GM12878 (cell line): ENCODE measurements at places on chromosomes 1 and 21. TPM values are rescaled to one million over a fixed set of nuclear protein-coding genes. Genes with fewer than 3 reads are reported as not detected.

Gene GPATCH2
- 6.9 and 7.9 TPM in 2 replicates for total RNA-seq

DNA sequence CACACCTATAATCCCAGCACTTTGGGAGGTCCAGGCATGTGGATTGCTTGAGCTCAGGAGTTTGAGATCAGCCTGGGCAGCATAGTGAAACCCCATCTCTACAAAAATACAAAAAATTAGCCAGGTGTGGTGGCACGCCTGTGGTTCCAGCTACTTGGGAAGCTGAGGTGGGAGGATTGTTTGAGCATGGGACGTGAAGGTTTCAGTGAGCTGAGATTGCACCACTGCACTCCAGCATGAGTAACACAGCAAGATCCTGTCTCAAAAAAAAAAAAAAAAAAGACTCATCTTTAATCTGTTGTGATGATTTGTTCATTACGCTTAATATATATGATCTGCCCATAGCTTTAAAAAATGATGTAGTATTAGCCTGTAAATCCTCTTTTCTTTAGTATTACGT is 44.0 kb downstream of the OR10J1 start:
- DNase-seq, result no peak
- no peaks in the 10 kb centered on the region for H3K27me3 ChIP-seq
- H3K27ac ChIP-seq, result no peak overlapping the region
- no peaks in the 10 kb centered on the region for H3K4me1 ChIP-seq

GRCh38 chr1:111212634-111213335 is 12.3 kb upstream of the DENND2D start:
- H3K4me1 ChIP-seq, result peaks cover 47% of the 10 kb centered on the region
- DNase-seq, result no peak
- H3K4me3 ChIP-seq, result no peak overlapping the region
- peak overlapping the region; percentile 100 for H3K27ac ChIP-seq
- H3K36me3 ChIP-seq, result no peaks in the 10 kb centered on the region

GRCh38 chr1:244727871-244728474 is 75.0 kb downstream of the DESI2 start:
- H3K4me1 ChIP-seq, result no peaks in the 10 kb centered on the region
- no peaks in the 10 kb centered on the region for H3K36me3 ChIP-seq
- no peak for DNase-seq
- H3K4me3 ChIP-seq, result no peak overlapping the region
- no peak overlapping the region for H3K27ac ChIP-seq

Gene C4BPA
- total RNA-seq, result 0.21 and 0.31 TPM in 2 replicates

DNA sequence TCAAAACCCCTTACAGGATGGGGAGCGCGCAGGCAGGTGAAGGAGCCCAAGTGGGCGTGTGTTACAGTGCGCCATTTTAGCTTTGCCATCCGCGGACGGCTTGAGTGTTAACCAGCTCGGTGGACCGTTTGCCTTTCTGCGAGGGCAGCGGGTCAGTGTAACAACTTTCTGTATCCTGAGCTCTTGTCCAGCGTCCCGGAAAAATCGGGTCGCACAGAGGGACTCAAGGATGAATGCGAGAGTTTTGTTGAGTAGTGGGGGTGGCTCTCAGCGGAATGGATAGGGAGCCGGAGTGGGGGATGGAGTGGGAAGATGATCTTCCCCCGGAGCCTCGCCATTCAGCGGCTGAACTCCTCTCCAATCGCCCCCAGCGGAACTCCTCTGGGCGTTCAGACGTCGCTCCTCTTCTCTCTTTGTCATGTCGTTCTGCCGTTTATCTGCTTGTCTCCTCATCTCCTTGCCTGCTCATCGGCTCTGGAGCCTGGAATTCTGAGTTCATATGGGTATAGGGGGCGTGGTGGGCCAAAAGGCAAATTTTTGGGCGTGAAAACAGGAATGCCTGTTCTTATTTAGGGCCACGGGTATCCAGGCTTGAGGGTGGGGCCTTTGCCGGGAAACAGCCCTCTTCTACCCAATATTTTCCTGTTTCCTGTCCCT is 295.4 kb downstream of the CTH start:
- DNase-seq, result no peak
- no peaks in the 10 kb centered on the region for H3K27me3 ChIP-seq
- no peak overlapping the region for H3K4me3 ChIP-seq
- no peak overlapping the region for H3K27ac ChIP-seq
- no peaks in the 10 kb centered on the region for H3K36me3 ChIP-seq

Gene LCE2B
- total RNA-seq, result not detected in 2 replicates

DNA sequence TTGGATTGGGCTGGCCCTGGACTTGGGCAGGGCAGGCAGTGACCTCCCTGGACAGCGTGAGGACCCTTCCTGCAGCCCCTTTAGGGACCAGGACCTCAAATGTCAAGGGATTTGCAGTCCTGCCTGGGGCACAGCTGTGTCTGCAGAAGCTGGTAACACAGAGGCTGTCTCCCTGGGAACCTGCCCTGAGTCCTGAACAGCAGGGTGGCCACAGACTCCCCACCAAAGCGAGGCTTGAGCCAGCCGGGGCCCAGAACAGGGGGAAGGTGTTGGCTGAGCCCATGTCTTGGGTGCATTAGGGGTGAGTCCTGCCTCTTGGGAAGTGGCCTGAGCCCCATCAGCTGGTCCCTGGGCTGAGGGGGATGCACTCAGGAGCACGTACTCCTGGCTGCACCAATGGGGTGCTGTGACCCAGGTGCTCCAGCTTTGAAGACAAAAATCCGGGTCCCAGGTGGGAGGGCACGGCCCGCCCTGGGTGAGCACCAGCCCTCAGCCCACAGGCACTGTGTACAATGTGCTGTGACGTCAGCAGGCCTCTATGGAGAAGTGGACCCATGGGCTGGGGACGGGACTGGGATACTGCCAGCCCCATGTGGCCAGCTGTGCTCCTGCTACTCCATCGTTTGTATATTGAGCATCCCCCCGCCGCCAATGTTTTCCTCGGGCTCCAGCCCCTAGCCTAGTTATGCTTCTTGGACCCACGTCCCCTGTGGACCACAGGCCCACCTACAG is 72.0 kb upstream of the ARHGEF16 start:
- DNase-seq, result no peak
- no peaks in the 10 kb centered on the region for H3K27me3 ChIP-seq
- H3K4me1 ChIP-seq, result no peaks in the 10 kb centered on the region
- no peak overlapping the region for H3K4me3 ChIP-seq
- no peaks in the 10 kb centered on the region for H3K36me3 ChIP-seq

GRCh38 chr1:170714163-170714562 is 50.2 kb downstream of the PRRX1 start:
- no peaks in the 10 kb centered on the region for H3K36me3 ChIP-seq
- H3K4me3 ChIP-seq, result no peak overlapping the region
- H3K27ac ChIP-seq, result no peak overlapping the region
- DNase-seq, result no peak
- 0 out of 2 replicates have a peak, but pooled peaks cover 2% of the 10 kb centered on the region for H3K27me3 ChIP-seq

Gene NDC1
- 39.4 and 46.5 TPM in 2 replicates for total RNA-seq

DNA sequence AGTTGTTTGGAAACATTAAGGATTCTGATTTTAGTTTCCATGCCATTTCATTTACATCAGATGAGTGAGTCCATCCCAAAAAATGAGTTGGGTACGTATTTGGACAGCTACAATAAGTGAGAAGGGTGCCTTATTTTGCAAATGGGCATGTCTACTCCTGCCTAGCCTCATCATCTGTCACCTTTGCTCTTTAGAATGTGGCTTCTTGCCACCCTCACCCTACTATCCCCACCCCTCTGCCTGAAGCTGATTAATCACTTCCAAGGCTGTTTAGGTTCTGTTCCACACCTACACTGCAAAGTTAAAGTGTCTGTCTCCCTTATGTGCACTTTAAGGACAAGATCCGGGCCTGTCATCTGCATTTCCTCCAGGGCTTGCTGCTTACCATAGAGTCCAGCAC is 61.2 kb downstream of the ST6GALNAC5 start:
- H3K36me3 ChIP-seq, result no peaks in the 10 kb centered on the region
- no peaks in the 10 kb centered on the region for H3K27me3 ChIP-seq
- no peak overlapping the region for H3K27ac ChIP-seq
- no peaks in the 10 kb centered on the region for H3K4me1 ChIP-seq

DNA sequence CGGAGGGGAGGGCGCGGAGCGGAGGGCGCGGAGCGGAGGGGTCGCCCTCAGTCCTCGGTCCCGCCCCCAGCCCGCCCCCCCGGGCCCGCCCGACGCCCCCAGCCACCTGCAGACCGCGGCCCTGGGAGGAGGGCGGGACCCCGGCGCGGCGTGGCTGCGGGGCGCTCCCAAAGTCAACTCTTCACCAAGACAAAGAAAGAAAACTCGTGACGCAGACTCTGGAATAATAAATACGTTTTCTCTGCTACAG is 1.2 kb downstream of the HES4 start:
- peaks cover 15% of the 10 kb centered on the region for H3K4me1 ChIP-seq
- H3K4me3 ChIP-seq, result no peak overlapping the region
- no peaks in the 10 kb centered on the region for H3K36me3 ChIP-seq

- H3K27ac ChIP-seq, result no peak overlapping the region
- H3K36me3 ChIP-seq, result no peaks in the 10 kb centered on the region
- DNase-seq, result no peak
- H3K4me1 ChIP-seq, result no peaks in the 10 kb centered on the region
- H3K27me3 ChIP-seq, result peaks cover 2% of the 10 kb centered on the region; the same call in 1 of the 2 replicates
- H3K4me3 ChIP-seq, result no peak overlapping the region
These were observed 5.9 kb upstream of the OLIG1 start for GRCh38 chr21:33063907-33064622.

DNA sequence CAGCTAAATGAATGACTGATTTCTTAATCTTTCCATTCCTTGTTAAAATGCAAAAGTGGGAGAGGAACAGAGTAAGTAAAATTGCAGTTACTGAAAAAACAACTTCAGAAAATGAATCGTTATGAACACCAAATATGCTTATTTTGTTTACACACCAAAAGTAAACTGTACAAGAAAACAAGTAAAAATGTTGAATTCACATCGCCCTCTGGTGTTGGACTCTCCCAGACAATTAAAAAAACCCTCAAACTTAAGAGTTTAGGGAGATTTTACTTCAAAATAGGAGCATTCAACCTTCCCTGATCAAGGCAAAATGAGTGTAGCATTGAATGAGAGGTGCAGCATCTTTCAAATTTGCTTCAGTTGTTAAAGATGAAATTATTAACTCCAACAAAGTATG is 19.4 kb upstream of the ESRRG start:
- no peak for DNase-seq
- H3K4me1 ChIP-seq, result no peaks in the 10 kb centered on the region
- H3K4me3 ChIP-seq, result no peak overlapping the region
- H3K27me3 ChIP-seq, result no peaks in the 10 kb centered on the region

Gene NTMT2
- total RNA-seq, result not detected in 2 replicates

DNA sequence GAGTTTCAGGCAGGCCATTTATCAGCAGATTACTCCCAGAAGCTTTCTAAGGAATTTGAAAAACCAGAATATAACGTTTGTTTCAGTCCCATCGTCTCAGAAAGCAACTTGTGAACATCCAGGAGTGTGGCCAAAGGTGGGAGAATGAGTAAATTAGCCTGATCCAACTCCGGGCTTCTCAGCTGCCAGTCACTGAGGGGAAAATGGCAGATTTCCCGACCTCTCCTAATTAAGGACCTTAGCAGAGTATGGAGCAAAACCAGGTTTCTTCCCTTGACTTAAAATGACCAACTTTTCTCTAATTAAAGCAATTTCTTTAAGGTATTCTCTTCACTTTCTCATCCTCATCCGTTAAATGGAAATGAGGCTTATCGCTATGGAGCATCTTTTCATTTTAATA is 1.0 kb downstream of the CORT start:
- H3K36me3 ChIP-seq, result no peaks in the 10 kb centered on the region
- H3K4me1 ChIP-seq, result no peaks in the 10 kb centered on the region
- no peak overlapping the region for H3K4me3 ChIP-seq
- H3K27me3 ChIP-seq, result no peaks in the 10 kb centered on the region
- DNase-seq, result no peak
- H3K27ac ChIP-seq, result no peak overlapping the region

DNA sequence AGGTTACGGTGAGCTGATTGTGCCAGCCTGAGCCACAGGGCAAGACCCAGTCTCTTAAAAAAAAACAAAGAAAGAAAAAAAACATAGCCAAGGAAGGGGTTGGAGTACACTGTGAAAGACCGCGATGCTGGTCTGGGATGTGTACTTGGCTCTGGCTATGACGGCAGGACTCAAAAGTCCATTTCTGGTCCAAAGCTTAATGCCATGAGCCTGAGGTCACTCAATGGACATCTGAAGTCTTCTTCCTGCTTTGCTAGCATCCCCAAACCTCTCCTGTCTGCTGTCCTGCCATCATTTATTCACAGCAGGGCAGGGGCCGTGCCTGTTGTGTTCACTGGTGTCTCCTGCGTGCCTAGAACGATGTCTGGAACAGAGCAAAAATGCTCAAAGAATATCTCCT is 1.5 kb upstream of the ARHGEF10L start:
- H3K27me3 ChIP-seq, result peaks cover 5% of the 10 kb centered on the region; the same call in 1 of the 2 replicates
- H3K27ac ChIP-seq, result no peak overlapping the region
- DNase-seq, result no peak
- no peak overlapping the region for H3K4me3 ChIP-seq
- no peaks in the 10 kb centered on the region for H3K36me3 ChIP-seq

Gene PAQR7
- 8.1 and 8.8 TPM in 2 replicates for total RNA-seq

- no peak for DNase-seq
- H3K36me3 ChIP-seq, result no peaks in the 10 kb centered on the region
- H3K27ac ChIP-seq, result no peak overlapping the region
- H3K4me3 ChIP-seq, result no peak overlapping the region
- H3K27me3 ChIP-seq, result no peaks in the 10 kb centered on the region
- H3K4me1 ChIP-seq, result no peaks in the 10 kb centered on the region
These were observed 146.9 kb downstream of the SLC30A10 start for GRCh38 chr1:219781491-219781890.

- DNase-seq, result no peak
- H3K36me3 ChIP-seq, result no peaks in the 10 kb centered on the region
- H3K27me3 ChIP-seq, result no peaks in the 10 kb centered on the region
These were observed 3.0 kb upstream of the SDE2 start for GRCh38 chr1:226001963-226002666.

Gene KCNA10
- total RNA-seq, result not detected in 2 replicates

- no peaks in the 10 kb centered on the region; the same call in 1 of the 2 replicates for H3K27me3 ChIP-seq
- H3K36me3 ChIP-seq, result no peaks in the 10 kb centered on the region
- no peaks in the 10 kb centered on the region for H3K4me1 ChIP-seq
- DNase-seq, result no peak
These were observed 36.4 kb downstream of the WNT9A start for GRCh38 chr1:227911376-227911775.

DNA sequence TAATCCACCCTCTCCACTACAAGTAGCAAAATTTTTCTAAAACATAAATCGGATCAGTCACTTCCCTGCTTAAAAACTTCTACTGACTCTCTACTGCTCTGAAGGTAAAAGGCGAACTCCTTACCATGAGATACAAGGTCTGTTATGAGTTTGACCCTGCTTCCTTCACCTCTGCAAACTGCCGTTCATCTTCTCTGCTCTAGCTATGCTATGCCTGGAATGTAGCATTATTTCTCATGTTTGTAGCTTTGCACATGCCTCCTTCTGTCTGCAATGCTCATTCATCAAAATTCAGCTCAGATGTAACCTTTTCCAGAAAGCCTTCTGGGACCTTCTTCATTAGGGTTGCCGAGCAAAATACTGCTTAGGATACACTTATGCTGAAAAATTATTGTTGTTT is 30.8 kb downstream of the RPL5 start:
- H3K27ac ChIP-seq, result no peak overlapping the region
- H3K4me1 ChIP-seq, result peaks cover 3% of the 10 kb centered on the region; the same call in 1 of the 2 replicates
- no peaks in the 10 kb centered on the region for H3K36me3 ChIP-seq
- no peaks in the 10 kb centered on the region for H3K27me3 ChIP-seq

- H3K27me3 ChIP-seq, result peaks cover 3% of the 10 kb centered on the region
- H3K27ac ChIP-seq, result no peak overlapping the region
- DNase-seq, result no peak
These were observed 7.7 kb upstream of the PPM1J start for GRCh38 chr1:112722601-112723510.

- DNase-seq, result no peak
- no peaks in the 10 kb centered on the region for H3K36me3 ChIP-seq
- H3K27me3 ChIP-seq, result no peaks in the 10 kb centered on the region; the same call in 1 of the 2 replicates
- H3K27ac ChIP-seq, result no peak overlapping the region
- no peak overlapping the region for H3K4me3 ChIP-seq
These were observed 20.9 kb downstream of the UMODL1 start for GRCh38 chr21:42091899-42092508.

Gene CD1B
- total RNA-seq, result not detected in 2 replicates
